Uterus (tissue), 4 donors: ENCODE measurements at places on chromosomes 2 and 18. TPM values are rescaled to one million over a fixed set of nuclear protein-coding genes. Genes with fewer than 3 reads are reported as not detected.

- DNase-seq, result no peak
Observed at GRCh38 chr2:219220652-219221402, 2.1 kb upstream of the ABCB6 start.

GRCh38 chr2:132979339-132980093 is 309.5 kb upstream of the LYPD1 start:
- DNase-seq, result no peak

GRCh38 chr2:8527031-8527430 is 154.8 kb upstream of the ID2 start:
- DNase-seq, result no peak

DNA sequence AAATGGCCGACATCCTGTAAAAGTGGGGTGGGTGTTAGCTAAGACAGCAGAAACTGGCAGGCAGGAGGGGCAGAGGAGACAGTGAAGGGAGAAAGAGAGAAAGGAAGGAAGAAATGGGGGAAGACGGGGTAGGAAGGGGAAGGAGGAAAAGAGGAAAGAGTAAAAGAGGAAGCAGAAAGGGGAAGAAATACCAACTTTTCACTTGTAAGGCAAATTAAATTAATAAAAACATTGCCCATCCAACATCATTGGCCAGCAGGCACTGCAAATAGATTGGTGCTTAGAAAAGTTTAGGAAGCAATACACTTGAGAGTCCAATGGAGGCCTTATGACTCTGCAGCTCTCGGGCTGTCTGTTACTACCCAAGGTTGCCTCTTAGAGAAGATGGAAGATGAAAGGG is 116.7 kb downstream of the TNS1 start:
- no peak for DNase-seq

DNA sequence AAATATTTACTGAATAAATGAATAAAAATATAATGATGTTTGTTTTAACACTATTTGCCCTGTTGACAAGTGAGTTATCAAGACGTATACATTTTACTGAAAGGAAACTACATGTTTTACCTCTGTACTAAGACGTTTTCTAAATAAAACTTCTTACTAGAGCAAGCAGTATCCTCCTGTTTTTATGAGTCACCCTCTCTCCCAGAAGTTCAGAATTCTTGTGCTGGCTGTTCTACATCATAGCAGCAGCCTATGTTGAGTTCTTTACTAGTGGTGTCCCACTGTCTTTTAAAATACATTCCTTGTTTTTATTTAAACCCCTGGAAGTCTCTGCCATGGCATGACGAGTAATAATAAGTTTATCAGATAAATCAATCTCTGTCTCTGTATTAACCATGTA is 297.4 kb downstream of the CALCRL start:
- no peak for DNase-seq

GRCh38 chr2:175005733-175006264 is 618 bp upstream of the CHN1 start:
- no peak for DNase-seq

DNA sequence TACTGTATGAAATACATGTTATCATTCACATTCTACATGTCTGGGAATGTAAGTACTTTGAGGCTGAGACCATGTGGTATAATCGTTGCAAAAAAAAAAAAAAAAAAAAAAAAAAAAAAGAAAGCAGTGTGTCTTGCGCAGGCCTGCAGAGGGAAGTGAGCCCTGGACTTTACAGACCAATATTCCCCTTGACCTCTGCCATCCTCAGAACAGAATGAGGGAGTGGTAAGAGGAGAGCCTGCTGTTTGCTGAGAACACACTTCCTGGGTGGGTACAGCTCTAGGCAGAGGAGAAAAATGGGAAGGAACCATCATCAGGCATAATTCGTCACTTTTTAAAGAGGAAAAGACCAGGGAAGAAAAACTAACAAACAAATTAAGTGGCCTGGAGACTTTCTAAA is 28.8 kb upstream of the TBC1D8 start:
- no peak for DNase-seq

- no peak for DNase-seq
Observed at GRCh38 chr18:78580835-78581339, 398.7 kb upstream of the SALL3 start.

GRCh38 chr18:35755369-35755768 is 173.8 kb downstream of the GALNT1 start:
- no peak for DNase-seq

- DNase-seq, result no peak
Observed at GRCh38 chr2:9709539-9710285, 78.9 kb upstream of the YWHAQ start.

DNA sequence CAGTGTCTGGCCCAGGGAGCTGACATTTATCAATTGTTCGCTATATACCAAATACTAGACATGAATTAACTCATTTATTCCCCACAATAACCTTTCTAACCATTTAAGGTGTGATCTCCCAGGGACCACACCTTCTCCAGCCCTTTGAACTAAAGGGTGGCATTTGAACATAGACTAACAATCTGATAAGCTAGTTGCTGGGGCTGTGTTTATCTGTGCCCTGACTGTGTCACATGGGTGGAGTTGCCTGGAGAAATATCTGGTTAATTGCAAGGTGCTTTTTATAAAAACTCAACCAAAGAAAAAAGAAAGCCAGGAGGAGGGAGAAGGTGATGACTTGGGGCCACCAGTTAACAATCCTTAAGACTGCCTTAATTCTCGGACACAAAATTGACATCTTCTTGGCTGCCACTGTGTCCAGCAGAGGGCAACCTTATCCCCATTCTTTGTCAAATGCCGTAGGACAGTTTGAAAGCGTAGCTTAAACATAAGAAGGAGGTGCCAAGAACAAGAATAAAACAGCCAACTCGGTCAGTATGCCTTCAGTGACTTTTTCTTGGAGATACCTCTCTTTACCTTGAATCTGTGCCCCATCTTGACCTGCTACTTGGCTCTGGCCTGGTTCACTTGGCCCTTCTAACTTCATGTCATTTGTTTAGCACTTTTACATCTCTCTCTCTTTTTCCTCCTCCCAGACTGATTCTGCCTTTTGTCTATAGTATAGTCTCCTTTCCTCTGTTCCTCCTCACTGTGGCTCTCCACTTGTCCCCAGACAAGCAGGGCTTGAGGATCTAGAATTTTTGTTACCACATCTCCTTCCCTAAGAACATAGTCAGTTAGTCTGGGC is 183.4 kb downstream of the MYO3B start:
- no peak for DNase-seq

- DNase-seq, result no peak
Observed at GRCh38 chr2:202628646-202629198, 6.0 kb upstream of the FAM117B start.

GRCh38 chr2:54670485-54671009 is 52.9 kb upstream of the EML6 start:
- DNase-seq, result no peak

- no peak for DNase-seq
Observed at GRCh38 chr18:37720663-37721062, 155.1 kb upstream of the CELF4 start.

DNA sequence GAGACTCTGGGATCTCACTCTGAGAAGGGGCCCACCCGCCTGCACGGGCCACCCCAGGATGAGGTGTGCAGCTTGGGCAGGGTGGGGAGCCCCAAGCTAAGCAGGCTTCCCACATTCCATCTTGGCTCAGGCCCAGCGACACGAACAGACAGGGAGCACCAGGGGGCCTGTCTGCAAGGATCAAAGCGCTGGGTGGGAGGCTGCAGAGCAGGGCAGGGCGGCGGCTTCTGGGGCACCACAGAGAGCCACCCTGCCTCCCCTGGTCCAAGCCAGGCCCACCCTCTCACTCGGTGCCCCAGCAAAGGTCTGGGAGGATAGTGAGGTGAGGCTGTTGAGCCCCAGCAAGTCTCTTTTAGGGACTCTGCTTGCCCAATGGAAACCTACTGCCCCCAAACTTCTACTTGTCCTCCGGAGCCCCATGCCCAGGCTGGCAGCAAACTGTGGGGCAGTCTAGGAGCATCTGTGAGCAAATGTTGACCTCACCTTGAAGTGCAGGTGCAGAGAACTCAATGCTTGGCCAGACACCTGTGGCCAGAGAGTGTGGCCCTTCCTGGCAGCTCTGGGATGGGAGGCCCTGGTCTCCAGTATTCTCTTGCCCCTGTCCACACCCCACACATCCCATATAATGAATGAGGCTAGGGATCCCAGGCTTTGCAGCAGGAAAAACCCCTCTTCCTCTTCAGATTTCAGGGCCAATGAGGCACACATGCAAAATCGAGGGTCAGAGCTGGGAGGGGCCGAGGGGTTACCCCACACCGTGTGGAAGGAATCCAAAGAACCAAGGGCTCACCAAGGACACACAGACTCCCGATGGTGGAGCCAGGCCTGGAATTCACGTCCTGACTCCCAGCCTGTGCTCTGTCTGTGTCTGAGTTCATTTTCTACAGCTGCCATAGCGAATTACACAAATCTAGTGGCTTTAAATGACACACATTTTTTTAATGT is 18.8 kb upstream of the GLI2 start:
- no peak for DNase-seq

GRCh38 chr2:215914054-215914776 is 99.1 kb downstream of the MREG start:
- DNase-seq, result no peak

DNA sequence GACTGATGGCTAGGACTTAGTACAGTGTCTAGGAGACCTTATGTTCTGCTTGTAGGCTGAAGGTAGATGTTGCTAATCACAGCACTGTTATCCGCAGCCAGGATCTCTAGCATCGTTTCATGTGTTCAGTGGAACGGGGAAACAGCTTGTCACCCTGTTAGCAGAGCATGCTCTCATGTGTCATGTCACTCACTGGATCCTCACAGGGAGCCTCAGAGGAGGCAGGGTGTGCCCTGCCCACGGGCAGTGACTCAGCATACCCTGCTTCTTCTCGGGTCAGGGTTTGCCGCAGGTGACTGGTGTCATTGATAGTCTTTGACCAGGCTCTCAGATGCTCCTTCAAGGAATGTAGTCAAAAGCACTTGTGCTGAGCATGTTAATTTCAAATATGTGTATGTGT is 44.4 kb downstream of the RPIA start:
- DNase-seq, result no peak

DNA sequence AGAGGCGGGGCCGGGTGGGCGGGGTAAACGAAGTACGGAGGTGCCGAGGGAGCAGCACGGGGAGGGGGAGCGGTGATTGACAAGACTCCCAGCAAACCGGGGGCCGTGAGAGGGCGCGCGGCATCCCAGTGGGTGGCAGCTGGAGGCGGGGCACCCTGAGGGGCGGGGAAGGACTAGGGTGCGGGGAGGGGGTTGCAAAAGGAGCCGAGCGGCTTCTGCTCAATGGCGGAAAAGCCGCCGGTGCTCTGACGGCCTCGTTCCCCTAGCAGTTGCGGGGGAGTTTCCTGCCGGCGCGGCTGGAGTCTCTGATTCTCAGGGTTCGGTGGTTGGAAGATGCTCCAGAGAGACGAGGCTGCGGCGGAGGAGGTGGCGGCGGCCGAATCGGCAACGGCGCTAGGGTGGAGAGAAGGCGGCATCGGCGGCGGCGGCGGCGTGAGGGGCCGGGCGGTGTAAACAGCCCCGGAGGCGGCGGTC is at the start of gene PPM1B:
TSS of gene PPM1B (plus strand) at position 195 of the 474 bp plus-strand sequence. CDS start 32,325 bp downstream, outside the sequence.
- DNase-seq, result peak; percentile 99

- DNase-seq, result no peak
Observed at GRCh38 chr2:200847269-200847668, 17.2 kb downstream of the CLK1 start.

DNA sequence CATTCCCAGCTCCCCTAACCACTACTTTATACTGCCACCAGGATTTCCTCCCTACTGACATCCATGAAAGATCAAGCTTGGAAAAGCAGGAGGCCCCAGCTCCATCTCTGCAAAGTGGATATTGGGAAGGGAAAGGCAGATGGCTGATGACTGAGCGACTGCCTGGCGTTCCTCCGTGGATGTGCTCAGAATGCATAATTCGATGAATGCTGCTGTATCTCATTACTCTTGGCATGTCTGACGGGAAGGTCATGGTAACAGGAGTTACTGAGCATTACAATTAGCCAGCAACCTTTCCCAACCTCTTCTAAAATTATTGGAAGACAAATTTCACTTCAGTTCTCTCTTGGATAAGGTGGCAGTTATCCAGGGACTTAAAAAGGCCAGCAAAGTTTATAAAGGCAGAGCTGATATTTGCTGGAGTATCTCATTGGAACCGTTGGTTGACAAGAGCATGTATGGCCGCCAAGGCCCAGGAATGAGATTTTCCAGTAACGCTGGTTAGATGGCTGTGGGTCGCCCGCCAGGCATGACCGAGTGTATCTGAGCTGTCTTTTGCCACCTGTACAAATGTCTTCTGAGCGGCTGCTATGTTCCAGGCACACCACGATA is 34.5 kb downstream of the KCNE4 start:
- DNase-seq, result no peak

- no peak for DNase-seq
Observed at GRCh38 chr18:55585065-55585919, 2.7 kb downstream of the TCF4 start.

DNA sequence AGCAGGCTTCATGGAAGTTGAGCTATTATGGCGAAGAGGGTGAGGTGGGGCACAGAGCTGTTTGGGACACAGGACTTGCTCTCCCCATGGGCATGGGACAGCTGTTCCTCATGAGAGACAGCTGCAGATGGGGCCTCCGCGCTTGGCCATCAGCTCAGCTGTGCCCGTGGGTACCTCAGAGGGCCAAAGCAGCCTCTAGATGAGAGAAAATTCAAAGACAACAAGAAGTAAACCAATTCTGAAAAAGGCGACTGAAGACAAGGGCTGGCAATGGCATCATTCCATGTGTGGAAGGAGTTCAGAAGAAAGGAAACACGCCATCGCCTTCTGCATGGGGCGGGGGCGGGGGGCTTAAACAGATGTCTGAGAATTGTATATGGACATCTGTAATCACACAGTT is 136.2 kb downstream of the BCL2 start:
- DNase-seq, result no peak

GRCh38 chr18:73992242-73993022 is 155.2 kb downstream of the FBXO15 start:
- no peak for DNase-seq

TBR1 gene
- not detected for total RNA-seq

ASPRV1 gene
- total RNA-seq, result not detected

TMEM169 gene
- not detected for total RNA-seq

MMADHC gene
- total RNA-seq, result 72.9 TPM

POTEC gene
- total RNA-seq, result not detected

SERPINB4 gene
- total RNA-seq, result not detected

SNED1 gene
- 87.1 TPM for total RNA-seq

PROC gene
- not detected for total RNA-seq

DQX1 gene
- not detected for total RNA-seq

SNORC gene
- 2.0 TPM for total RNA-seq
